GM12864 (cell line): ENCODE measurements at places on chromosomes 3 and 15.

DNA sequence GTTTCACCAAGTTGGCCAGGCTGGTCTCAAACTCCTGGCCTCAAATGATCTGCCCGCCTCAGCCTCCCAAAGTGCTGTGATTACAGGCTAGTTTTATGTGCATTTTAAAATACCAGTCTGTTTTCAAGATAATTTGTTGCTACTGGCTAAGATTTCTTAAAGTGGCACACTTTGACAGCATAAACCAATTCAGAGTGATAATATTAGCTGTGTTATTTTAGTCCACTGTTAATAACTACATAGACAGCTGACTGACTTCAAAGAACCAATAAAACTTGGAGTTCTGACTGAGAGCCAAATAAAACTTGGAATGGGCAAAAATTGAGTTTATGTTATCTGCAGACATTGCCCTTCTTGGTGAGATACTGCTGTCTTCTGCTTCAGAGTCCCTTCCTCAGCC, 291.8 kb downstream of the UBE2E2 start:
- no peak for DNase-seq

- no peak for DNase-seq
Measured at GRCh38 chr3:169509780-169510692, 153.5 kb downstream of the MECOM start.

DNA sequence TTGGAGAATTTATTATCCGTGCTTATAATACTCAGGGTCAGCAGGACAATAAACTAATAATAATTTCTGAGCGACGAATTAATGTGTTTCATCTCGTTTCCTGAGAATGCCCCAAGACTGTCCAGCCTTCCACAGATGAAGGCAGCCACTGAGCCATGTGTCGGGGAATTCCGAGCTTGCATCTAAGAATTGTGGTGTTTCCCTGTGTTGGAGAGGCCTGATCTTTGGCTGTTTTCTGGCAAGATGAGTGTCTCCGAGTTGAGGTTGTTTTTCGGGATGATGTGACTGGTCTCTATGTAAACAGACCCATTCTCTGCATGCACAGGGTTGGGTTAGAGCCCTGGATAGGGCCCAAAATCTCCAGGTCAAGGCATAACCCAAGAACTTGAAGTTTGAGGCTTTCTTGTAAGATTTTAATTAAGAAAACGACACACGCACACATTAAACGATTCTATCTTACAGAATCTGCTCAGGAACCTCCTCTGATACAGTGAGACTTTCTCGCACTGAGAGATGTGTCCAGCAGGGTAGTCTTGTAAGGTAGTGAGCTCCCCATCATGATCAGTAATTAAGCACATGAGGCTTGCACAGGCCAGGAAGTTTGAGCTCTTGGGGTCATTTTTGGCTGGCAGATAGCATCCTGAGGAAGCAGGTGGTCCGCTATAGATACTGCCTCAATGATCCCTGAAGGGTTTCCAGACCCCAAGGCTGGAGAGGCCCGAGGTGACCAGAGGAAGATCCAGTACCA, 14.4 kb downstream of the FGD5 start:
- DNase-seq: no peak

- DNase-seq: no peak
Measured at GRCh38 chr3:195697582-195698324, 23.0 kb upstream of the MUC20 start.

DNA sequence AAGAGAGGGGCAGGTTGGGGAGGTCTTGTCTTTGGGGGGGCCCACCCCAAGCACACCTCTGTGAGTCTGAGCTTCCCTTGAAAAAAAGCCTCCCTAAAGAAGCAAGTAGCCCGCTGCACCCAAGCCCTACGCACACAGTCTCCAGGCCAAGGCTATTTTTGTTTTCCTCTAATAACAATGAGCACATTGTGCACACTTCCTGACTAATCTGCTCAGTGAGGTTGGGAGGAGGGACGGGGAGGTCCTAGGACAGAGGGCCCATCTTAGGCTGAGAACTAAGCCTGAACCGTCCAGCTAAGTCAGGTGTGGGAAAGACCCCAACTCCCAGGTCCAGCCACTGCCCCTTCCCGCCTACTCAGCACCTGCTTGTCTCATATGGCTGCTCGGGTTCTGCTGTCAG, 87.2 kb downstream of the HMG20A start:
- DNase-seq: no peak

GRCh38 chr15:89756897-89757296, 5.8 kb upstream of the MESP1 start:
- no peak for DNase-seq

DNA sequence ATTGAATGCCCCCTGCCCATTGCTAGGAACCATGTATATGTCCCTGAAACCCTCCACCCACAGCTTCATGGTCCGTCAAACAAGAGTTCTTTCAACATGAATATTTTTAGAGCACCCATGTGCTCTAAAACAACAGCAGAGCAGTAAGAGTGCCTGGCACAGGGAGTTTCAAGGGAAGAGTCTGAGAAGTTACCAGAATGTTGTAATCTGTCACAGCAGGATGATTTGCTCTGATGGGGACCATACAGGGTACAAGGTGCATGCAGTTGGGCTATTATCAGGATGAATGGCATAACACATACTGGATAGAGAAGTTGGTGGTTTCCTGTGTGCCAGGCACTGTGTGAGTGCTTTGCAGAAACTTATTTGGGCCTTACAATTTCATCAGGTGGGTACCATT, 27.8 kb upstream of the FLNB start:
- no peak for DNase-seq
